Left kidney (tissue), 8 donors: ENCODE measurements at places on chromosomes 11 and 22. TPM values are rescaled to one million over a fixed set of nuclear protein-coding genes. Genes with fewer than 3 reads are reported as not detected.

YIF1A gene
- polyA plus RNA-seq: 49.2 TPM

- no peak for DNase-seq
Observed at GRCh38 chr11:108916935-108917334, 252.1 kb downstream of the DDX10 start.

- no peak for DNase-seq
Observed at GRCh38 chr11:75627906-75628668, 40.8 kb downstream of the MAP6 start.

C11orf21 gene
- polyA plus RNA-seq: 0.43 TPM

- DNase-seq: no peak
Observed at GRCh38 chr22:17655289-17655688, 16.7 kb downstream of the BCL2L13 start.

KCNJ11 gene
- polyA plus RNA-seq: 2.6 TPM
